ENCODE measurements at places on chromosomes 7 and 10.

GRCh38 chr7:127504715-127505114 lies 80.7 kb downstream of the GCC1 start:
- no peak for DNase-seq

DNA sequence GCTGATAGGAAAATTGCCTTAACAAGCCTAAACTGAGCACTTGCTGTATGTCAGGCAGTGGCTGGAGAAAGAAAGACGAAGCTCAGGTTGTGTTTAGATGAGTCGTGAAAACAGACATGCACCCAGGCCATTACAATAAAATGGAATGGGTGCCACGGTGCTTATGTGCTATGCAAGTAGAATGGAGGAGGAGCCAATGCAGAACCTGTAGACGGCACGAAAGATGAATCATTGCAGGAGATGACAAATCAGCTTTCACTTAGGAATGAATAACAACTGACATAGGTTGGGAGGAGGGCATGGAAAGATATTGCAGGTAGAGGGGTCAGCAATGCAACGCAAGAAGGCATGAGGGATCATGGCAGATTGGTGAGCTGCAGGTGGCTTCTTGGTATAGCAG lies 61.2 kb upstream of the ARHGAP21 start:
- DNase-seq, result no peak

GRCh38 chr10:18554479-18554878 lies 96.9 kb downstream of the NSUN6 start:
- DNase-seq, result no peak

GRCh38 chr10:55158633-55159032 lies 357.6 kb upstream of the PCDH15 start:
- no peak for DNase-seq

DNA sequence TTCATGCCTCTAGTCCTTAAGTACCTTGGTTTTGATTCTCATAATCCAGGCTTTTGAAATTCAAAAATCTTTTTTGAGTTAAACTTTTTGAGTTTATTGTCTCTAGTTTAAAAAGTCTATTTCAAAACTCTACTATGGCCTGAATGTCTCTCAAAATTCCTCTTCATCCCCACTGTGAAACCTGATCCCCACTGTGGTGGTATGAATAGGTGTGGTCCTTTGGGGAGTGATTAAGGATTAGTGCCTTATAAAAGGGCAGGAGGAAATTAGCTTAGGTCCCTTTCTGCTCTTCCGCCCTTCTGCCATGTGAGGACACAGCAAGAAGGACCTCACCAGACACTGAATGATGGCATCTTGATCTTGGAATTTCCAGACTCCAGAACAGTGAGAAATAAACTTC lies 44.1 kb upstream of the JAZF1 start:
- DNase-seq, result no peak

DNA sequence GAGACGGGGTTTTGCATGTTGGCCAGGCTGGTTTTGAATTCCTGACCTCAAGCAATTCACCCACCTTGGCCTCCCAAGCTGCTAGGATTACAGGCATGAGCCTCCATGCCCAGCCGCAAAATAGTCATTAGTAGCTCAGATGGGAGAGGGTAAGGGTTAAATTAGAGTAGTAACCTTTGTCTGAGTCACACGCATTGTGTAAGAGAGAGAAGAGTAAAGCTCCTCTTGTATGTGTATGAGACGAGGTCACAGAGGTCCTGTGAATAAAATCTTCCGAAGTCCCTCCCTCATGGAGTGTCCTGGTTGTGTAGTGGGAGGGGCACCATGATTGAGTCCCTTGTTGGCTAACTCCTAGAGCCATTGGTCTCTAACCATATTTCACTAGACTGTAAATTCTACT lies 85.2 kb upstream of the CDC14C start:
- no peak for DNase-seq

DNA sequence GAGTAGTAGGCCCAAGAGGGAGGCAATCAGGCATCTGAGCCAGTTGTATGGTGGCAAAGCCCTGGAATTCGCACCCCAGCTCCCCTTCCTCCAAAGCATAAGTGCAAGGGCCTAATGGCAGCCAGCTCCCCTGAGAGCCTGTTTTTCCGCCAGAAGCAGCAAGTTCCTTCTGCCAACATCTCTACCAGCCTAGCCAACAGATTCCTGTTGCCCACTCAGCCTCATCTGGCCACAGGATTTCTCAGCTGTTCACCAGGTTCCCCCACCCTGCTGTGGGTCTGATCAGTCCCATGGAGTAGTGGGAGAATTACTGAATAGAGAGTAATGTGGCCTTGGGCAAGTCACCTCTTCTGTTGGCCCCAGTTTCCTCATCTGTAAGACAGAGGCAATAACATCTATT lies 186.2 kb upstream of the PDE1C start:
- no peak for DNase-seq

DNA sequence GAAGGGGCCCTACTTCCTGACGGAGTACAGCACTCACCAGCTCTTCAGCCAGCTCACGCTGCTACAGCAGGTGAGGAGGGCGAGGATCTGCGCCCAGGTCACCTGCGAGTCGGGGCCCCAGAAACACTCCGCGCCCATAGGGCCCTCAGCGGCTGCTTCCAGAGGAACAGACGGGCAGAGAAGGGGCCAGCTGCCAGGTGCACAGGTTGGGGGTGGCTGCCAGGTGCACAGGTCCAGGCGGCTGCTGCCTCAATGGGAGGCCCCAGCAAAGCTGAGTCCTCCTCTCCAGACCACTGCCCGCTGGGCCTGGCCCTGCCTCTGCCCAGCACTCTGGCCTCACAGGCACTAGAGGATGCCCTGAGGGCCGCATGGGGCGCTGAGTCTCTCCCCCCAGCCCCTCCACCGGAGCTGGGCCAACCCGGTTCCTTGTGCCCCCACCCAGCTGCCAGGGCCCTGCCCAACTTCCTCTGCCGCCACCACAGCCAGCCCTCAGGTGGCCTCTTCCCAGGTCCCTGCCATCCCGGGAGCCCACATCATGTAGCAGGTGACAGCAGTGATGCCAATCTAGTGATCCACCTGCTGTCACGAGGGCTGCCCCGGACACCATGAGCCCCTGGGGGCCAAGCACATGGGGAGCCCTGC lies 17.0 kb upstream of the UTF1 start:
- DNase-seq, result no peak

Data from NCI-H2171 (cell line).